ENCODE measurements at places on chromosomes 6 and 20.

- DNase-seq = no peak
Measured at GRCh38 chr6:157194643-157195042, 128.7 kb downstream of the TMEM242 start.

GRCh38 chr6:33837971-33838665 is 34.3 kb upstream of the MLN start:
- no peak for DNase-seq

- DNase-seq = no peak
Measured at GRCh38 chr6:127300411-127300810, 33.7 kb downstream of the RNF146 start.

DNA sequence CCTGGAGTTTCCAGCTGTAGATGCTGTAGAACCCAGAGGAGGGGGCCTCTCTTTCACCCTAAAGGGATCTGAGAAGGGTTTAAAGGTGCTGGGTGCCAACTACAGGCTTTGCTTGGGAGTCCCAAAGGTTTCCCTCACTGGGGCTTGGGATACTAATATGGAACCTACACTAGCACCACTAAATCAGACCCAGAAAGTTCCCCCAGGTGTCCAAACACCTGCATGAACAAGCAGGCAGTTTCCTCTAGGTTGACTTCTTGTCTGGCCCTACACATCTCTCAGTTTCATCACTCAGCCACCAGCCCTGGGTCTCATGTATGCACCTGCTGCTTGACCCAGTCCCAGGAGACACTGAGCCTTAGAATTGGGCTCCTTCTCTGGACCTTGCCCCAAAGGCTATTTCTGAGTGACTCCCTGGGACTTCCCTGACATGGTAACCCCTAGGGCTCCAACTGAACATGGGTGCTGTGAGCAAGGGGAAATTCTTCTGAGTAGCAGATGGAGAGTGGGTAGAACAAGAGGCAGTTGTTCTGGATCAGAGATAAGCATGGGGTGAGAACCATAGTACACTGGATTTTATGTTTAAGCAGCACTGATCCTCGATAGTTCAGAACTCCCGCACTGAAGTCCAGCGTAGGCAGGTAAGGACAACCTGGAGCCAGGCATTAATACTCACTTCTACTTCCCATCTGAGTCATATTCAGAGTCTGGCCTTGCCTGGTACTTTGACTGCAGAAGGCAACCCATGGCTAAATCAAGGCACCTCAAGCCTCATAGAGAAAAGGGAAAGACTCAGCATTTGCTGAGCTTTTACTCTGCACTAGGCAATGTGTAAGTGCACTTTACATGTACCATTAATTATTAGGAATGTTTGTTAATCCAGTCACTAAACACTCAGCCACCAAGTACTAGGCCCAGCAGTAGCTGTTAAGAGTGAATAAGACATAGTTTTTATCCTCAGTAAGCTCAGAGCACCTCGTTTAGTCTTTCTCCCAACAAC is 16.8 kb downstream of the BCL2L1 start:
- no peak for DNase-seq

- DNase-seq = peak; percentile 41
Measured at GRCh38 chr20:4740774-4741431, 19.2 kb downstream of the PRND start.

DNA sequence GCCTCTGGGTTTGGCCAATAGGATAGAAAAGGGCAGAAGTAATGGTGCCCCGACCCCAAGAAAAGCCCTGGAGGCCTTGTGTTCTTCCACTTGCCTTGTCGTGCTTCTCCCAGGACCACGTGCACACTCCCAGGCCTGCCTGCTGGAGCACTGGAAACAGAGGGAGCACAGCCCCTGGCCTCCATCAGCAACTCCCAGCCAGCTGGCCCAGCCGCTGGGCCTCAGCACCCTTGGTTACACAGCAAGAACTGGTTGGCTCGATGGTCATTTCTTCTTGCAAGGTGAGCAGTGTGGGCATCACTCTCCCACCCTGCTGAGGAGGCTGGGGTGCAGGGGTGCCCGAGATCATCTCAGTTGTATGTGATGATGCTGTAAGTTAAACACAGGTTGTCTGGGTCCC is 69.2 kb upstream of the CST7 start:
- no peak for DNase-seq

DNA sequence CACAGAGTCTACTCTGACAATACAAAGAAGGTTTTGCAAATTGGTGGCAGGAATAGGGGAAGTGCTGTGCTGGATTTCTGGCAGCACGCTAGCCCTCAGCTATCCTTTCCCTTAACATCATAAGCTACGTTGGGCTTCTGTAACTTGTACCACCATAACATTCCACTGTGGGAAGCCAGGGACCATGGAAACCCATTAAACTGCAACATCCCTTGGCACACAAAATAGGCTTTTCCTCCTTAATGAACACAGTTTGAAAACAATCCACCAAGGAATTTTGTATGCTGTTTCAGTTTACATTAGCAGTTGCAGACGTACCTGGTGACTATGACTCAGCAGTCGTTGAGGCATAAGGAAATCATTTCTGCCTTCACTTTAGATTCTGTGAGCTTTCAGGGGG is 203.9 kb upstream of the RAB32 start:
- DNase-seq = no peak

GRCh38 chr20:60718743-60719480 is 533.1 kb upstream of the CDH4 start:
- DNase-seq = no peak

DNA sequence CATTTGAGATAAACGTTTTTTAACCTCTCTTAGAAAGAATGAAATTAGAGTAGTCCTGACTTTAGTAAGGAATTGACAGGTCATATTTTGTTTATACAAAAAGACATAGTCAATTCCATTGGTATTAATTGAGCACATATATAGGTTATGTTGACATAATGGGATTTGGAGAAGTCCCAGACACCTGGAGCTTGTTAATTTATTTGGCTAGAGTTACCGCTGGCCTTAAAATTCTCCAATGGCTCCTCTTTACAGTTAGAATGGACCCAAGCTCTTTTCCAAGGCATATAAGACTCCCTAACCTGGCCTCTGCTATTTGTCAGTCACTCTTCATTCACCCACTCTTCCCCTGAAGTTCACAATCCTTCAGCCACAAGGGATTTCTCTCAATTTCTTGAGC is 221.3 kb downstream of the CBLN4 start:
- no peak for DNase-seq

DNA sequence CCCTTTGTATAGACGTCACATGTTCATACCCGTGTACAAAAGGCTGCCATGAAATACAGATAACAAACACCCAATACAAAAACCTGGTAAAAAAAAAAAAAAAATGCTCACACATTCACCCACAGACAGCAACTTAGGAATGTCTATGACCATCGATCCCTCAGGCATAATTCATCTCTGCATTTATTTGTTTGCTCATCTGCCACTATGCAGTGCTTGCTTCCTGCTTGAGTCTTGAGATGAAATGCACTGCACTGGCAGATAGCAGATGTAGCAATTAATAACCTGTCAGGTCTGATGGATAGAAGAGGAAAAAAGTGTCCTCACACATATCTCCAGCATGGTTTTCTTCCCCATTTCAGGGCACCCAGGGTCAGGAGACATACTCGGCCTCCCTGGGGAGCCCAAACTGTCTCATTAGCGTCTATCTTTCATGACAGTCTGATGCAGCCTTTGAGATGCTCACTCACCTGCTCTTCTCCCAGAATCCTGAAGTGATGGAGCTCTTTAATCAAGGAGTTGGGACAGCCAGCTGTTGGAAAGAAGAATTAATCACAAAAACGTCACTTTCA is 295.1 kb upstream of the AGPAT4 start:
- DNase-seq = no peak

DNA sequence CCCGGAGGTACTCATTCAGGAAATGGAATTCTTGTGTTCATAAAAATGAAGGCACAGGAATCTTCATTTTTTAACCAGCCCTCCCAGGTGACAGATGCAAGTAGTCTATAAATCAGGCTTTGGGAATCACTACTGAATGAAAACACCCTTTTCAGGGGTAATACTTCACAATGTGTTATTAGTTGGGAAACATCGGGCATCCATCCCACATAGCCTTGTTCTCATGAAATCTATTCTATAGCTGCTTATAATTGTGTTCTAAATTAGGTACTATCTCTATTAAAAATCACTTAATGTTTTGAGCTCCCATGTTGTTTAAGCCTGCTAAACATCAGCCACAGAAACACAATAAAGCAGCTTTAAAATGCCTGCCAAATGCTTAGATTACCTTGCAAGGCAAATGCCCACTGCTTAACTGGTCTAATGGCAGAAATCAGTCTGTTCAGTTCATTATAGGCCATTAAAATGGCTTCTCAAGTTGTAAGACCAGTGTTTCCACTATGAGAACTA is 94.9 kb downstream of the L3MBTL3 start:
- DNase-seq = no peak

- no peak for DNase-seq
Measured at GRCh38 chr6:54285595-54285994, 22.6 kb upstream of the TINAG start.

DNA sequence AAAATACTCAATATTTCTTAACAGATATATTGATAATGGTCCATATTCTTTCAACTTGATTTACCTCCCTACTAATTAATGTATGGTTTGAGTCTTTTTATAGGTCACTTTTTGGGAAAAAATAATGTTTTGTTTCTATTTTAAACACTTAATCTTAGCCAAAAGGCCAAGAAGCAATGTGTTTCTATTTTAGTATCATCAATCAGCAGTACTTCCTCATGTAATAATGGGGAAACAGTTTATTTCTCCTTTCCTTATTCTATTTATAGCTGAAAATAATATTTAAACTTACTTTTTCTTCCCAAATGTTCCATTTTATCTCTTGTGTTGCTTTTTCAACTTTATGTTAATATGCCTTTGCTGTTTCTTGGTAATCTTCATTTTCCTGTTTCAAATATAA is 295.1 kb downstream of the ALDH8A1 start:
- no peak for DNase-seq

GRCh38 chr20:49823152-49823847 is 10.7 kb downstream of the SLC9A8 start:
- DNase-seq = no peak

GRCh38 chr6:37053683-37054082 is 48.2 kb downstream of the FGD2 start:
- no peak for DNase-seq

All from stimulated activated CD8-positive, alpha-beta memory T cell treated with anti-CD3 and anti-CD28 coated beads, Interleukin-4, amount 100 ng/mL, for 24 hours (primary cell).